ENCODE measurements at places on chromosomes 11 and 22. TPM values are rescaled to one million over a fixed set of nuclear protein-coding genes. Genes with fewer than 3 reads are reported as not detected.

DNA sequence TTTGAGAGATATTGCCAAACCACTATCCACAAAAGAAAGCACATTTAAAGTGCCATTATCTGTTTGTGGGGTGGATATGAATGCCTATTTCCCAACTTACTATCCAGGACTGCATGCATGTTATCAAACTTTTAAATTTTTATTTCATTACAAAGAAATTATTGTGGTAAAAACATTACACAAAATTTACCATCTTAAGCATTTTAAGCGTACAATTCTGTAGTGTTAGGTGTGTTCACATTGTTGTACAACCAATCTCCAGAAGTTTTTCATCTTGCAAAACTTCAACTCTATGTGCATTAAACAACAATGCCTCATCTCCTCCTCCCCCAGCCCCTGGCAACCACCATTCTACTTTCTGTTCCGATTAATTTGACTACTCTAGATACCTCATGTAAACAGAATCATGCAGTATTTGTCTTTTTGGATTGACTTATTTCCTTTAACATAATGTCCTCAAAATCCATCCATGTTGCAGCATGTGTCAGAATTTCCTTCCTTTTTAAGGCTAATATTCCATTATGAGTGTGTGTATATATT is 17.6 kb upstream of the CD44 start:
- no peak for DNase-seq

GRCh38 chr11:123427405-123427804 is 2.7 kb upstream of the GRAMD1B start:
- no peak for DNase-seq

DNA sequence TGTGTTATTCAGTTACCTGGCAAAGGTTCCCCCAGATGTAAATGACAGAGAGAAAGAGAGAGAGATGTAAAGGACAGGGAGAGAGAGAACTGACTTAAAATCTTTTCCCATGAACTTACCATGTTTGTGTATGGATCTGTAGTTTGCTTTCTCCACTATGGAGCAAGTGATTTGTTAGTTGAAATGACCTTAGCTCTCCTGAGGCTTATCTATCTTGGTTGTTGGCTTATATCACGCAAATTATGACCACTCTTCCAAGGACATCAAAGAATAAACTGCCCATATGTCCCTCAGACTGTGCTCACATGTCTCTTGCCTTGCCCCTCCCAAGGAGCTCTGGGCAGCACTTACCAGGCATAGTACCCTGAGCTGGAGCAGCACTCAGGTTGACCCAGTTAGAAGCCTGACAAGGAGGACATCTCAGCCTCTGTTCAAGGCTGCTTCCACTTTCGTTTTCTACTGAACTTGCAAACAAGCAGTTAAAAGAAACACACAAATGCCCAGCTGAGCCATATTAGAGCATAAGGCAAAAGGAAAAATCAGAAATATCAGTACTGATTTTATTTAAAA is 95.3 kb upstream of the RCN1 start:
- no peak for DNase-seq

- DNase-seq: no peak
Observed at GRCh38 chr22:33743756-33744155, 176.5 kb downstream of the LARGE1 start.

DNA sequence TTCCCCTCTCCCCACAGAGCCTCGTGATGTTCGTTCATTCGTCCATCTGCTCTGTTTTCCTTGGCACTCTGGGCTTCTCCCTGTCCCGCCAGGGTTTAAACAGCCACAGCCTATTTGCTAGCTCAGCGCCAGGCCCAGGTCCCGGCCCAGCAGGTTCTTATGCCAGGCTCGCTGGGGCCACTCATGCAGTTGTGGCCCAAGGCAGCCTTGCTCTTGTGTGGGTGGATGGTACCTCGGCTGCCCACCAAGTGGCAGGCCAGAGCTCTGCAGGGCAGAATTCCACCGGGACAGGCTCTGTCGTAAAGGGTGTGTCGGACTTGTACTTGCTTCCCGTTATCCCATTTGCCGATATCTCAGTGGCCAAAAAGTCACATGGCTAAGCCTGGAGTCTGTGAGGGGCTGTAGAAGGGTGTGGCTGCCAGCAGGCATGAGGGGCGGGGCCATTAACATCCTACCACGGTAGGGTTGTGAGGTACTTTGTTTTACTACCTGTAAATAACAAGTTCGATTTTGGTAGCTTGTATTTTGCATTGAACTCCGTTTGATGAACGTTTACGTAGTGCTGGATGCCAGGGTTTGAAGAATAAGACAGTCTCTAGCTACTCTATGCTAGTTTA is 7.9 kb downstream of the FAM118A start:
- no peak for DNase-seq

- DNase-seq: no peak
Observed at GRCh38 chr11:121191818-121192217, 90.8 kb downstream of the TECTA start.

Gene JAML
- 0.39 TPM for total RNA-seq

Gene CDC45
- total RNA-seq: 26.1 TPM

- DNase-seq: no peak
Observed at GRCh38 chr11:65223011-65223410, 38.8 kb upstream of the POLA2 start.

GRCh38 chr22:37088750-37089408 is 20.6 kb downstream of the TMPRSS6 start:
- DNase-seq: no peak

Gene SLC29A2
- total RNA-seq: 28.3 TPM

DNA sequence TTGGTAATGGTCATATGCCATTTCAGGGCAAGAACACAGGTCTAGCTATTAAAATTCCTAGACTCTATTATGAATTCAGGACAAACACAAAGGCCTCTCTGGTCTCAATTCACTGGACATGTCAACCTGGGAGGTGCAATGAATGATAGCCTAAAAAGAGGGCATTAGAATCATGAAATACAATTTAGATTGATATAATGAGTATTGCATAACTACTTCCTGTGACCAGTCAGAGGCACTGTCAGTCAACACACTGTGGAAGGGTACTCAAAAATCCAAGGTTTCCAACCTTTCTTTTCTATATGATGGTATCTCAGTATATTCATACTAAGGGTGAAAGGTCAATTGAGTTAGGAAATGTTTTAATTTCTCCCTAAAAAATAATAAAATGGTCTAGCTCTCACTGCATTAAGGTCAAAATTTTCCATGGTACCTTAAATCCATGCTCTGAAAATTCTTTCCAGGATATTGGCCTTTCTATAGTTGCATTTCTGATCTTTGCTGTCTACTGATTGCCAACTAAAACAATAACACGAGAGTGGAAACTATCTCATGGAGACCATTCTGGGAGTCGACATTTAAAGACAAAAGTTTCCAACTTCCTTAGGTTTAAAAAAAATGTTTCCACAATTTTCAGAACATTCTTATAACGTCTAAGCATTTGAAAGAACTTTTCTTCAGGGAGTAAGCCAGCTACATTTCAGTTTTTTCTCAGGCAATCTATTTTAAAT is 81.7 kb upstream of the APOA1 start:
- no peak for DNase-seq

GRCh38 chr22:28094771-28095170 is 175.7 kb upstream of the PITPNB start:
- no peak for DNase-seq

- no peak for DNase-seq
Observed at GRCh38 chr11:64268893-64269539, 15.4 kb downstream of the BAD start.

Gene CDC42BPG
- total RNA-seq: 4.1 TPM

Gene ZP1
- total RNA-seq: not detected

GRCh38 chr22:46671824-46672432 is 51.7 kb downstream of the GRAMD4 start:
- DNase-seq: no peak

DNA sequence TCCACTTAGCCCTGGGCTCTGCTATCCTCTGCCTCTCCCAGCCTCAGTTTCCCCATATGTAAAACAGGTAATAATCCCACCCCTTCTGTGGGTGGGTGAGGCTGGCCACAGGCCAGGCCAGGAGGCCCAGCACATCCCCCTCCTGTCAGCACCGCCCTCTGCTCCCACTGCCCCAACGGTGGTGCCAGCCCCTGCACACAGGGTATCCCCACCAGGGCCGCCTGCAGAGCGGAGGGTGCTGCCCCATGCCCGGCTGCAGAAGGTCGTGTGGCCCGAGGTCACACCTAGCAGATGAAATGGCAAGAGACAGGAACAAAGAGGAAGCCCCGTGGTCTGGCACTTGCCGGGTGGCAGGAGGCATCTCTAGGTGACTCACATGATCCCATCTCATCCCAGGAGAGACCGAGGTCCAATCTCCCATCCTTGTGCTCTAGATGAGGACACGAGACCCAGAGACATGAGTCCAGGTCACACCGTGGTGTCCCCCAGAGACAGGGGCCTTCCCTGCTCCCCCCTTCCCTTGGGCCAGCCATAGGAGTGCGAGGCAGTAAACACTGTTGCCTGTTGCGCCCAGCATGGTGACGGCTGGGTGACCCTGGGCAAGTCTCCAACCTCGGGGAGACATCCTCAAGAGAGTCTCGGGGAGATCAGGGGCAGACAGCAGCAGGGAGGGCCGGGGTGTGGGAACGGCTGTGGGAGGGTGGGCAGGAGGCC is 27.2 kb upstream of the PPARA start:
- no peak for DNase-seq

DNA sequence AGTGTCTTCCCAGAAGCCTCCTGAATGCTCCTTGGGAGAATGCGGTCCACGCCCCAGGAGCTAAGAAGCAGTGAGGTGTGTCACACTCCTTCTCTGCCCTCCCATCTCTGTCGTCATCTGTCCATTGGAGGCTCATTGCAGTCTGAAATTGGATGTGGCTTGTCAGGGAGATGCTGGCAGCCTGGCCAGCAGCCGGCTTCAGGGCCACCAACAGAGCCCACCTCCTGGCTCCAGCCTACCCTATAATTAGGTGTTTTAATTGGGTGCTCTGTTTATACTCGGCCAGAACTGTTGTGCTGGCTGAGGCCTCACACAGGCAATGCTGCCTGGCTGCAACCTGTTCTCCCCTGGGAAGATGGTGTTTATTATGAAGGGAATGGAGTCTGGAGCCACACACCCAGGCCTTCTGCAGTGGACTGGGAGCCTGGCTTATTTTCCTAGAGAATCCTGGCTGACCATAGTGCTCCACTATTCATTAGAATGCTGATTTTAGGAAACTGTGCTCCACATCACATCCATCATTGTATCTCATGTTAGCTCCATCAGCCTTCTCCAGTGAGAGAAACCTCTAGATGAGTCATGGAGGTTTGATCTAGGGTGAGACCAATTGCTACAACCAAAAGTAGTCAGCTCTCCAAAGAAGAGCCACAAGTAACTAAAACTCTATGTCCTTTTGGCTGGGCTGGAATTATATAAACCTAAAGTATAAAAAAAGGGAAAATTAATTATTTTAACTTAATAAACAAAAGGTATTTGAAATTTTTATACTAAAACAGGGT is 86.8 kb upstream of the CRTAM start:
- DNase-seq: no peak

Gene KRTAP5-2
- not detected for total RNA-seq
